ENCODE measurements at places on chromosomes 1 and 21.

- DNase-seq: peak; percentile 76
Observed at GRCh38 chr1:45014321-45015028, 2.4 kb downstream of the UROD start.

DNA sequence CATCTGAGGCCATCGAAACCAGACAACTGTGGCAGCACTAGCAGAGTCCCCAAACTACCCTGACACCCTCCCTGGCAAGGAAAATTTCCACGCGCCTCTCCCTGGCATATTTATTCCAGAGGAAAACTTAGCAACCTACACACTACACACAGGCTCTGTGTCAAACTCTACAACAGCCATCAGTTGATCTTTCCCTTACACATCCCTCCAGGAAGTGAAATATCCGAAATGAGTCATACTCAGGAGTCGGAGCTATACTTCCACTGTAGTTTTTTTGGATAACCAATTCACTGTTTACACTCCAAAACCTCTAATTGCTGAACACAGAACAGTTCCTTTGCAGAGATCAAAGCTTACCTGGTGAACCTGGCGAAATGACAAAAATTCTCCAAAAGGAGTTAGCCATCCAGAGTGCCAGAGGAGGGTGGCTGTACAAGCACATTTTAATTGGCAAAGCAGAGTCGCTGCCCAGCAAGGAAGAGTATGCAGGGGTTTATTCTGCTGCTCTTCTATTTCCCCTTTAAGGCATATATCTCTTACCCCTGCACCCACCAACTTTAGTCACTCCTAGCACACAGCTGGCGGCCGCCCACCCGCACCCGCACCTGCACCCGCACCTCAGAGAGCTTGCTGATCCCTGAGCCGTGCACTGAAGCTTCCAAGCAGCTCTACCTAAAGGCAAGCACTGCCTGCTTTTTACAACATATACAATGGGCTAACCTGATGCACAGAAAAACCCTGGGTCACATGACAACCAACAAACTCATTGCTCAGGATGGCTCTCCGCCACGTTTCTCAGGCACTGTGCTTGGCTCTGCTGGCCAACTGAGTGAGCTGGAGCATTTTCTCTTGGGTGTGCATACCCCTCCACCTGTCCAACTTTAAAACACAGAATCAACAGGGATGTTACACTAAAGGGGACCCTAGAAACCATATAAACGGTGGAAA is 54.9 kb downstream of the CAPZB start:
- DNase-seq: no peak

DNA sequence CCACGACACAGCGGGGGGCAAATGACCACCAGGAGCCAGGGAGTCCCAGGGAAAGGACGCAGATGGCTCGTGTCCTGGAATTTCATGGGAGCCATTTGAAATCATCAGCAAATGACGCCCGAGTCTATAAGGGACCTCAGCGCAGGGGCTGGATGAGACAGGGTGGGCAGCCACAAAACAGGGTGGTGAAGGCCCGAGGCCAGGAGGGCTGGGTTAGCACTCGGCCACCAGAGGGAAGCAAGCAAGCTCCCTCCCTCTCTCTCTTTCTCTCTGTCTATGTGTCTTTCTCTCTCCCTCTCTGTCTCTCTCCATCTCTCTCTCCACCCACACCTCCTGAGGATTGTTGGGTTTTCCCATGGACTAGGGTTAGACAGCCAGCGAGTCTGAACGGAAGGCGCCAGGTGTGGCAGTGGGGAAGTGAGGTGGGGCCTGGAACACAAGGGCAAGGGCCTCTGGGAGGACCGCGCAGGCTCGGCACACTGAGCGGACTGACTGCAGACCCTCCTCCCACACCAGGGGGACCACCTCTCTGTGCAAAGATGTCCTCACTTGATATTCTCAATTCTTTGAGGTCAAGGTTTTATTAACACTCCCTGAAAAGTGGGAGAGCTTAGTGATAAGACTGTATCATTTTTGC is 73.8 kb upstream of the TMPRSS2 start:
- DNase-seq: no peak

DNA sequence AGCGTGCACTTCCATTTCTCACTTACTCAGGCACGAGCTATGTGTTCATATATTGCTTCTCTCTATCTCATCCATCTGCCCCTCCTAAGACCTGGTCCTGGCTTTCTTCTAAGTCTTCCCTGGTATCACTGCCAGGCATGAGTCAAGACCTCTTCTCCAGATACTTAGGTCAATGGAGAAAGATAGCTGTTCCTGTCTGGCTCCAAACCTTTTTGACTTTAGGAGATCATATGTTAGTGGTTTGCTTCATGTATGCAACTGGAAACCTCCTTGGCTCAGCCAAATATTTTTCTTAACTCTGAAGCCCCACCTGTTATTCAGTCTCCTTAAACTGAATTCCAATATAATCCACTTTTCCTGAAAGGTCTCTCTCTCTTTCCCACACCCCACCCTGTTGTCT is 211.6 kb upstream of the PTBP2 start:
- DNase-seq: no peak

DNA sequence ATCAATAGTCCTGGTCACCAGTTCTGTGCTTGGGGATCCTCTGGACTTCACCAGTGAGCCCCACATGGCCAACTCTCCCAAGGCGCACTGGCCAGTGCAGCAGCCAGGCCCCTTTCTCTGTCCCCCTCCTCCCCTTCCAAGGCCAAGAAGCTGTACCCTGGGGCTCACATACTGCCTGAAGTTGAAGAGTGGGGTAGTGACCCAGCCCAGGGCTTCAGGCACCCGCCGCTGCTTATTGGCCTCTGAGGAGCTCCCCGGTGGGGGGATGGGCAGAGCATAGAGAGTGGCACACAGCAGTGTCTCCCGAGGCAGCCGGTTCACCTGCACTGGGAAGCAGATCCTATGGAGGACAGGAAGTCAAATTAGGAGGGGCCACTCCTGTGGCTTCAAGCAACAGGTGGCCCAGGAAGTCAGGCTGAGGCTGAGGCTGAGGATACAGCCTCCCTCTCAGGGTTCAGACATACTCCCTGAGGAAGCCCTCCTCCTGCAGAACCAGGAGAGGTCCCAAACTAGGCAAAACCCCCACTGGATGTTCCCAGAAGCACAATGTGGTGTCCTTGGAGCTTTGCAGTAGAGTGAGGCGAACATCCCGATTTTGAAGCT is 38.2 kb upstream of the PPP1R15B start:
- DNase-seq: no peak

DNA sequence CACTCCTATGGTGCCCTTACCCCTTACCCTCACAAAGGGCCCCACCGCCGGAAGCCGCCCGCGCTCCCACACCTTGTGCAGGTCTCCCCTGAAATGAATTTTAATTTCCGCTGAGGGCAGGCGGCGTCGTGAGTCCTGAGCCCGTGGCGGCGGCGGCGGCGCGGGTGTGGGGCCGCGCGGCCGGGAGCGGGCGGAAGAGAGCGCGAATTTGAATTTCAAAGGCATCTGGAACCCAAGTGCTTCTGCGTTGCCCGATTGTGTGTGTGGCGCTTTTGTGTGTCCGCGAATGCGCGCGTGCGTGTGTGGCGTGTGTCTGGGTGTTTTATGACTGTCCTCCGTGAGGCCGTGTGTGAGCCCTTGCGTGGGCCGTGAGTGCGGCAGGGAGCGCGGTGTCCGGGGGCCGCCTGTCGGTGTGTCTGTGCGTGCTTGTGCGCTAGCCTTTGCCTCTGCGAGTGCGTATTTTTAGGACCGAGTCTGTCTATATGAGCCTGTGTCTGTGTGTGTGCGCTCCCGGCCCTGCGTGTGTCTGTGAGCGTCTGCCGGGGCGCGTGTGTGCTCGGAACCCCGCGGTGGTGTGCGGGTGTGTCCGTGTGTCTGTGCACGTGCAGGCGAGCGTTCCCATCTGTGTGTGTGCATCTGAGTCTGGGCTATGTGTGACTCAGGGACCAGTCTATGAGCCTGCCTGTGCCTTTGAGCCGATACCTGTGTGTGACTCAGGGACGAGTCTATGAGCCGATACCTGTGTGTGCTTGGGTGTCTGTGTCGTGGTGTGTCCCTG is 7.9 kb upstream of the ADGRB2 start:
- DNase-seq: peak; percentile 37

- no peak for DNase-seq
Observed at GRCh38 chr21:25343774-25344545, 263.3 kb downstream of the MRPL39 start.

DNA sequence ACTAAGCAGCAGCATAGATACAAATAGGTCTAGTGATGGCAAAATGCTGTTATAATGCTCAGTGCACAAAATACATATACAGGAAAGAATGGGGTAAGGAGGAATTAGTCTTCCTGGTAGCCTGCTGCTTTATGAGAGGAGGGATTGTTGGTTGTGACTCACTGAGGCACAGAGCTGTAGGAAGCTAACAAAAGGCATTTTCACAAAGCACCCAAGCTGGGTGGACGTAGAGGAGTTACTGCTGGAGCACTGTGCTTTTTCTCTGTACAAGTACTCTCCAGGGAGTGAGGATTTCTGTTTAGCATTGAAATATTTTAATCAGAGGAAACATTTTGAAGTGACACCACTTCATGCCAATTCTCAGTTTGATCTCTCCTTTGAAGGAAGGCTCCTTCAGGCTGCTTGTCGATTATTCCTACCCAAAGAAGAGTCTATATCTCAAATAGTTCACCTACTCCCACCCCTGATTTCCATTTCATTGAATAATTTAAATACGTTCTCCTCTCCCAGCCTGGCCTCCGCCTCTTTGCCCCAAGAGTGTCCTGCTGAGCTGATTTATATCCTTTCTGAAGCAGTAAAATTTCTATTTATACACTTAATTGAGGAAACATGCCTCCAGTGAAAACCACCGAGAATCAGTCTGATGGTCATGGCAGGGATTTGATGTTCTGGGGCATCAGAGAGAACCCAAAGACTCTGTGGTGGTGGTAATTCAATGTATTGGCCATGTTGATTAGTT is 271.9 kb downstream of the HHAT start:
- no peak for DNase-seq

- no peak for DNase-seq
Observed at GRCh38 chr1:167820684-167821355, 93.1 kb downstream of the ADCY10 start.

GRCh38 chr1:5845376-5845775 is 146.8 kb downstream of the NPHP4 start:
- no peak for DNase-seq

GRCh38 chr1:215523906-215524305 is 43.2 kb upstream of the KCTD3 start:
- DNase-seq: no peak

GRCh38 chr1:203549309-203549708 is 55.4 kb downstream of the OPTC start:
- DNase-seq: no peak

DNA sequence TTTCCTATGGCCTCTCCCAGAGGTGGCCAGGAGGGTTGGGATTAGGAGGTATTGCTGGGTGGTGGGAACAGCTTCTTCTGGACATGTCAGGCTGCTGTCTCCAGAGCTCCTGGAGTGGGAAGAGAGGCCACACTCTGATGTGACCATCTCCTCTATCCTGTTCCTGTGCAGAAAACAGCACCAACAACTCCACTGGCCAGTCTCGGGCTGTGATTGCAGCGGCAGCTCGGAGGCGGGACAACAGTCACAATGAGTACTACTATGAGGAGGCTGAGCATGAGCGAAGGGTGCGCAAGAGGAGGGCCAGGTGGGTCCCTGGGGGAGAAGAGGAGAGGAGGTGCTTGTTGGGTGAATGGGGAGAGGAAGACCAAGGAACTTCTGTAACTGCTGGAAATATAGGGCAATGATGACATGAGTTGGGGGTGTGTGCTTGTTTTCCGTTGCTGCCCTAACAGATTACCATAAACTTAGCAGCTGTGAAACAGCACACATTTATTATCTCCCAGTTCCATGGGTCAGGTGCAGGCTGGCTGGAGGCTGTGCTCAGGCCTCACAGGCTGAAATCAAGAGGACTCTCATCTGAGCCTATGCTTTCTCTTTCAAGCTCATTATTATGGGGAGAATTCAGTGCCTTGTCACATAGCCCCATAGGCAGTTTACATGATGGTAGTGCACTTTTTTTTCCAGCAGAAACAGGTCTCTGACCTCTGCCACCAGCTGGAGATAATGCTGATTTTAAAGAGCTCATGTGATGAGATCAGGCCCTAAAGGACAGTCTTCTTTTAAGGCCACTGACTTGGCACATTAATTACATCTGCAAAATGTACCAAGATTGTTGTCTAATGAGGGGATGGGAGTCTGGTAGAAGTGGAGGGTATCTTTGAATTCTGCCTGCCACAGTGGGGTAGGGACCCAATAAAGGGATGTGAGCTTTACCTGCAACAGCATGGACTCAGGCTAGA is 20.8 kb downstream of the VANGL2 start:
- no peak for DNase-seq

DNA sequence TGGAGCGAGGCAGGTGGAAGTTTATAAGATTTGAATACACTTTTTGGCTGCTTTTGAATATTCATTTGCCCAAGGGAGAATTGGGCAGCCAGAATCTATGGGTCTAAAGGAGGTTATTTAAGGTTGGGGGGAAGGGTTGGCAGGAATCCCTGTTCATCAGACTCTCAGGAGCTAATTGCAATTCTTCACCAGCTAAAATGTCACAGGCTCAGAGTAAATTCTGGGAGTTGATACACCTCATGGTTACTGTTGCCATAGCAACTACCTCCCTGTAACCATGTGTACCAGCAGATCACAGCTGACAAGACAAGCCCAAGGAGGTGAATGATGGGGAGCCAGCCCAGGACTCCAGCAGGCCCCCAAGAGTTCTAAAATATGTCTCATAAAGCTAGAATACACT is 75.5 kb downstream of the CAMK2N1 start:
- DNase-seq: no peak

- DNase-seq: no peak
Observed at GRCh38 chr1:157955857-157956256, 37.6 kb upstream of the KIRREL1 start.

DNA sequence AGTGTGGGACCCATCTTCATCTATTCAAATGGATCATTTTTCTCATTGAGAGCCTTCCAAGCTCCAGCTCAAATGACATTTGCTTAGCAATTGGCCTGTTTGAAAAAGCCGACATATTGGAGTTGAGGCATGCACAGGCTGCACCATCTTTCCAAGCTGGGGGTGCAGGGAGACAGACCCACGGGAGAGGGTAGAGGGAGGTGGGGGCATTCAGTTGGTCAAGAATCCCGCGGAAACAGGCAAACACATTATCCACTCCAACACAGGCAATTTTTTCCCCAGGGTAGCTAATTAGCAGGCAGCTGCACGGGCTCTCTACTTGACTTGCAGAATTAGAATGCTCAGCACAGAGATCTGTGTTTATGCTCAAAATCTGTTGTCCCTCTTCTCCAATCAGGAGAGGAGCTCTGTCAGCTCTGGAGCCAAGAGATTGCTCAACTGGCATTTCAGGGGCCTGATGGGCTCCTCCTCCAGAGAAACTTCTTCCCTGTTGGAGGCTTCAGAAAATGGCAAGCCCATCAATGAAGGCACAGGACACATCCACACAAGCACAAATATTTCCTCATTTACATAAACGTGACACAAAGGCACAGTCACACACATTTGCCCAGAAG is 267.8 kb downstream of the FOXD2 start:
- DNase-seq: no peak
